ENCODE measurements at places on chromosomes 4 and X.

DNA sequence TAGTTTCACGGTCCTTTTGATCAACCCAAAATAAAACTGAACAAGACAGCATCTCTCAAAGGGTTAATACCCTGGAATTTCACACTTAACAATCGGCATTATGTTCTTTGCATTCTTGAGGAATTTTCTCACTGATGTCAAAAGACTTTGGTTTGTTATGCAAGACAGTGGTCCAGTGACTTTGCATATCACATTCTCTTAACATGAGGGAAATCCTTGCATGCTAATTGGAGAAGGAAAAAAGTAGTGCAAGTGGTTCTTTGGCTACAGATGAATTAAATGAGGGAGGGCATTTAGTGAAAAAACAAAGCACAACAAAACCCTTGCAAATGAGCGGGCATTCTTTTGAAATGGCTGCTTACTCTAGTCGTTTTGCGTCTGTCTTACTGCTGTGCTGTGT is 105.1 kb upstream of the LIMCH1 start:
- peak; percentile 74 for DNase-seq

DNA sequence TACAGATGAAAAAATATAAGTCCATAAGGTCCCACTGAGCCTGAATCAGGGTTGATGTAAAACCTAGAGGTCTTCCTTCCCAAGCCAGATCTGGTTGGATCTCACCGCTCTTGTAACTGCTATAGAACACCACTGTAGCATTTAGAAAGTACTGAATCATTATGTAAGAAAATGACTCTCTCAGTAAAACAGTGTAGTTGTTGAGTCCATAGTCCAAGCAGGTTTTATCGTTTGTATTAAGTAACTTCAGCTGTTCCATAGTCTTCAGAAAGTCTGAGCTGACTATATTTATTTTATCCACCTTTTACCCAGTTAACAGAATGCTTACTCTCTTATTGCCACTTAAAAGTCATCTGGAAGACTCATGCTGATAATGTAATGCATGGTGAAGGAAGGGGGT is 82.2 kb downstream of the POLA1 start:
- DNase-seq: no peak

DNA sequence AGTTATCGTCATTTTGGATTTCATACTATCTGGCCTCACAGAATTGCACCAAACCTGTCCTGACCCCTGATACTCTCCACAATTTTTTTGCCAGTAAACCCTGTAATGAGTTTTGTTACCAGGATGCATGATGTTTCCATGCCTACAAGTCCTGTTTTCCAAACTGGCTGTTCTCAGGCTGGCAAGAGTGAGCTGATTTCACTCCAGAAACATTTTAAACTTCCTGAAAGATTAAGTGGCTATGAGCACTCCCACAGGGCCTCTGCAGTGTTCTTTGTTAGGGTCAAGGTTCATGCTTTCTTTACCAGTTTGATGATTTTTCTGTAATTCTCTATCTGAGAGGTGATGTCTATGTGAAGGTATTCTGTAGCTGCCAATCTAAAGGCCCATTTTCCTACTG is 31.7 kb upstream of the PDLIM3 start:
- no peak for DNase-seq

- DNase-seq: no peak
Measured at GRCh38 chr4:163610648-163611047, 116.2 kb downstream of the TMA16 start.

- DNase-seq: no peak
Measured at GRCh38 chr4:104592183-104592582, 97.5 kb upstream of the CXXC4 start.

DNA sequence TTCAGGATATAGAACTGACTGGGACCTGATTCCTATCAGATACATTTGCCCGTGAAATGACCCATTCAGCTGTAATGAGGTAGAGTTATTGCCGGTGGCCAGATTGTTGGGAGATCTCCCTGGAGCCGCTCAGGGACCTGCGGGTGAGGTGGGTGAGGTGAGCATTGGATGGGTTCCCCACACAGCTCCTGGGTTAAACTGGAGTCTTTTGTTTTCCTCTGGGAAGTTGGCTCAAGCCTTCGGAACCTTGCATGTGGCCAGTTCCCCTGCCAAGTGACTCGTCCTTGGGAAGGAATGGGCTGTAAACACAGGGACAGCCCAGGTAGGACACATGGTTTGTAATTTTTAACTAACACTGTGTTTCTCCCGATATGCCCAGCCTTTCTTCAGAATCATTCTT is 31.6 kb upstream of the KIT start:
- no peak for DNase-seq

DNA sequence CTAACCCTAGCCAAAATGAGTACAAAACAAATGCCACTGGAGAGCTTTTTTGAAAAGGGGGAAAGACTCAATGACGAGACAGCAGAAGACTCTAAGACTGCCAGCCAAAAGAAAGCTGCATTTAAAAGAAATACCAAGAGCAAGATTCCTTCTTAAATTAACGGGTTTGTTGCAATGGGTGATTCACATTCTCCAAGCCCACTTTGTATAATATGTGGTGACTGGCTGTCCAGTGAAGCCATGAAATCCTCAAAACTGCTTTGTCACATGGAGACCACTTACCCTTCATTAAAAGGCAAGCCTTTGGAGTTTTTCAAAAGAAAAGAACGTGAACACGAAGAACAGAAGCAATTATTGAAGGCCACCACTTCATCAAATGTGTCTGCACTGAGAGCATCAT is 68.2 kb downstream of the MRPL1 start:
- DNase-seq: no peak

GRCh38 chrX:47659421-47659726 is 394 bp upstream of the UXT start:
- DNase-seq: no peak

GRCh38 chr4:55637272-55637820 is 1.2 kb upstream of the NMU start:
- no peak for DNase-seq

- no peak for DNase-seq
Measured at GRCh38 chrX:107845625-107846024, 20.0 kb downstream of the MID2 start.

- DNase-seq: no peak
Measured at GRCh38 chrX:115226929-115227328, 7.0 kb downstream of the LRCH2 start.

- DNase-seq: no peak
Measured at GRCh38 chrX:45230410-45230809, 29.7 kb upstream of the DIPK2B start.

DNA sequence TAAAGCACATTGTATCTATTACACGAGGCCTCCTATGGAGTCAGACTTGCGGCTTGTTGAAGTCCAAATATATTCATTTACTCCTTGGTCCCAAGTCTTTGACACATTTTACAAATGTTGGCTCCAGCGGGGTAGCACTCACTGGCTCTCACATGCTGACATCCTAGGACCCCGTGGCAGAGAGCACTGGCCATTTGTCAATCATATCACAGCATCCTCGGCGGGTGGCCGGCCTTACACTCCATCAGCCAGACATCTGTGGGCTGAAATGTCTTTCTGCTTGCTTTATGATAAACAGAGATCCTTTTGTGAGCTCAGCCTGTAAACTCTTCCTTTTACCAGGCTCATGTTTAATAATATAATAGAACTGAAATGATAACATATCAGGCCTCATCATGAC is 25.7 kb upstream of the VCX2 start:
- no peak for DNase-seq

GRCh38 chr4:130210864-130211263 is 1114.9 kb downstream of the C4orf33 start:
- DNase-seq: peak; percentile 70

GRCh38 chrX:146602246-146602645 is 207.3 kb upstream of the CXorf51B start:
- DNase-seq: no peak

- DNase-seq: no peak
Measured at GRCh38 chr4:105936901-105937300, 41.6 kb downstream of the NPNT start.

DNA sequence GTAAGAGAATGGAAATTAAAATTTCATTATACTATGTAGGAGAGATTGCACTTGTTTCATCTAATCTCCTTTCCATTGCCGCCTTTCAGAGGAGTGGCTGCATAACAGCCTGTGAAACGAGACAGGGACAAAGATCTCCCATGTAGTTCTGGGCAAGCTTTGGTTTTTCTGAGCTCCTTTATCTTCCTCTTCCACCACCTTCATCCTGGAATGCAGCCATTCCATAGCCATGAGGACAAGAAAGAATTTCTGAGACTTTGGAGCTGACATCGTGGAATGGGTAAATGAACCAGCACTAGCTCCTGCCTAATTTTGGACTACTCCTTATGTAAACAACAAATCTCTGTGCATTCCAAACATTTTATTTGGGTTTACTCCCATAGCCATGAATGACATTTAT is 1587.3 kb upstream of the TENM3 start:
- DNase-seq: no peak

GRCh38 chrX:153333266-153333665 is 687 bp upstream of the ZNF275 start:
- peak; percentile 49 for DNase-seq

GRCh38 chr4:136121426-136121825 is 1410.9 kb downstream of the PCDH18 start:
- no peak for DNase-seq

DNA sequence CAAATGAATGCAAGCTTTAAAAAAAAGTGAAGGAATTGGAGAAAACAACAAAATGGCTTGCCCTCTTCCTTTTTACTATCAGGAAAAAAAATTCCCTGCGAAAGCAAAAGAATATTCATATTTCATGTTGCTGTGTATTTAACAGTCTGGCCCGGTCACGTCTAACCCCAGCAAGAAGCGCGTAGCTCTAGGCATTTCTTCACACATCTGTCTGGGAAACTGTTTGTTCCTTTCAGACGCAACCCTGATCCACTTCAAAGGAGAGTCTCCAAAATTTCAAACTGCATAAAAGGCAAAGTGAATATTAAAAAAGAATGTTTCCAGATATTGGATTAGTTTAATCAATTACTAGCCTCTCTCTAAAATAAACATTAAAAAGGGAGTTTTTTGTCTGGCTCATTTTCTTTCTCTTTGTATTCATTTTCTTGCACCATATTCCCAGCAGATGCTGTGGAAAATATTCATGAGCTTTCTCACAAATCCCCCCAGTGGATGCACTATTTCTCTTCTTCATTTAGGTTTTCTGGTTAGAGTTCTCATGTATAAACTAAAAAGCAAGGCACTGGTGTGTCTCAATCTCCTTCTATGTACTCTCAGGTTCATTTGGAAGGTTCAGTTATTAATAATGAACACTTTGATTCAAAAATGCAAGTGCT is 145.3 kb downstream of the MID1 start:
- DNase-seq: no peak

GRCh38 chr4:10620935-10621488 is 63.6 kb downstream of the CLNK start:
- DNase-seq: no peak

DNA sequence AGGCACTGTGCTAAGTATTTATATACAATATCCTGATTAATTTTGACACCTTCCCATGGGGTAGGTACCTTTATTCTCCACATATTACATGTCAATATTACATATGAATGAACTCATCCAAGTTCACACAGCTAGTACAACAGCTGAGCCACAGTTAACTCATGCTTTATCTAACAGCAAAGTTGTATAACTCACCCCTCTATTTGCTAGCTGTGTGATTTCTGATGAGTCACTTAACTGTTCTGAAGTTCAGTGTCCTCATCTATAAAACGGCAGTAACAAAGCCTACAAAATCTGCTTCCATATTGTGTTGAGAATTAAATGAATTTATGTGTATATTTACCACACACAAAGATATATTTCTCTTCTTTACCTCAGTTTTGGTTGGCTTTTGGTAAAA is 48.2 kb upstream of the KDR start:
- no peak for DNase-seq

GRCh38 chr4:123893011-123893981 is 496.7 kb downstream of the SPRY1 start:
- DNase-seq: peak; percentile 48

- no peak for DNase-seq
Measured at GRCh38 chr4:86587381-86588140, 6.6 kb upstream of the PTPN13 start.

DNA sequence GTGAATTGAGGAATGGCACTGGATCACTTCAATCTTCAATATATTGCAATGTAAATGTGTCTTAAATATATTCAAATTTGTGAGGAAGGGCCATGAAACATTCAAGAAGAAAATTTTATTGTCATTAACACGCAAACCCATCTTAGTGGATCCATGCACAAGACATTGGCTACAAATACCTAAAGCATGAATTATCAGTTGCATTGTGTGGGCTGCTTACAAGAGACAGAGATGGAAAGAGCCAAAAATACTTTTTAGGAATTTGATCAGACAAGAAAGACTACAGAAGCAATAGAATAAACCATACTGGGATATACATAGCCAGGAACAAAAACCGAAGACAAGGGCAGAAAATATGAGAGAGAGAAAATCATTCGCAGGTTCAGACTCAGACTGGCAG is 616.2 kb upstream of the GRIA3 start:
- DNase-seq: no peak

- DNase-seq: no peak
Measured at GRCh38 chrX:1451661-1452515, 821 bp downstream of the ASMTL start.

DNA sequence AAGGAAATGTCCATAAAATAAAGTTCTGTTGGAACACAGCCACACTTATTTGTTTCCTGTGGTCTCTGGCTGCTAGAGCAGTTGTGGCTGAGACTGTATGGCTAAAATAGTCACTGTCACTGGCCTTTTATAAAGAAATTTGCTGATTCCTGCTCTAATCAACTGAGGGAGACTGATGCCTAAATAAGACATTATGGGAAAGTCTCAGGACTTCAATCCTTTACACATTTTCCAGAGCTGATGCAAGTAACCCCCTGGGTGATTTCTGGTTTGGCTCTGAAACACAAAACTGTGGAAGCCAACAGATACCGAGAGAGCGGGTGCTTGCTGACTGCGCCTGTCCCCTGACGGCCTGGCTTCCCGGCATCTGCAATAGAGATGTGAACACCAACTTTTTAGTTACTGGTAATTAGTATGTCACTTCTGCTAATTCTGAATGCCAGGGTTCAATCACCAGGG is 64.0 kb downstream of the POLR2B start:
- DNase-seq: no peak

DNA sequence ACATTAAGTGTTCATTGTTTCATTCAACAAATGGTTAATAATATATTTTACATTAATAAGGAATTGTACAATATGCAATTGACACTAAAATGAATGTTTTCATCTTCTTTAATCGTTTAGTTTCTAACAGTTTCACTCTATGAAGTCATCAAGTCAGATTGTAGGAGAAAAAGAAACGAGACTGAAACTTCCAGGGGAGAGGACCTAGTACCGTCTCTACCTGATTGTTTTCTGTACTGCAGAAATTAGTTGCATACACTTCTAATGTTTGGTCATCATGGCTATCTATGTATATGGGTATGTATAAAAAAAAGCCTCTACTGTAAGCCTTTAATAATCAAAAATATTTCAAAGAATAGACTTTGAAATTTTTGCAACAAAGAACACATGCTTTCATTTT is 1350.9 kb downstream of the ARAP2 start:
- DNase-seq: no peak

GRCh38 chrX:71458866-71459265 is 74.0 kb upstream of the OGT start:
- no peak for DNase-seq

Measured in fibroblast of skin of left biceps (primary cell).